ENCODE measurements at places on chromosomes 13 and 19. TPM values are rescaled to one million over a fixed set of nuclear protein-coding genes. Genes with fewer than 3 reads are reported as not detected.

Gene ZSCAN22
- total RNA-seq: 2.5 TPM

DNA sequence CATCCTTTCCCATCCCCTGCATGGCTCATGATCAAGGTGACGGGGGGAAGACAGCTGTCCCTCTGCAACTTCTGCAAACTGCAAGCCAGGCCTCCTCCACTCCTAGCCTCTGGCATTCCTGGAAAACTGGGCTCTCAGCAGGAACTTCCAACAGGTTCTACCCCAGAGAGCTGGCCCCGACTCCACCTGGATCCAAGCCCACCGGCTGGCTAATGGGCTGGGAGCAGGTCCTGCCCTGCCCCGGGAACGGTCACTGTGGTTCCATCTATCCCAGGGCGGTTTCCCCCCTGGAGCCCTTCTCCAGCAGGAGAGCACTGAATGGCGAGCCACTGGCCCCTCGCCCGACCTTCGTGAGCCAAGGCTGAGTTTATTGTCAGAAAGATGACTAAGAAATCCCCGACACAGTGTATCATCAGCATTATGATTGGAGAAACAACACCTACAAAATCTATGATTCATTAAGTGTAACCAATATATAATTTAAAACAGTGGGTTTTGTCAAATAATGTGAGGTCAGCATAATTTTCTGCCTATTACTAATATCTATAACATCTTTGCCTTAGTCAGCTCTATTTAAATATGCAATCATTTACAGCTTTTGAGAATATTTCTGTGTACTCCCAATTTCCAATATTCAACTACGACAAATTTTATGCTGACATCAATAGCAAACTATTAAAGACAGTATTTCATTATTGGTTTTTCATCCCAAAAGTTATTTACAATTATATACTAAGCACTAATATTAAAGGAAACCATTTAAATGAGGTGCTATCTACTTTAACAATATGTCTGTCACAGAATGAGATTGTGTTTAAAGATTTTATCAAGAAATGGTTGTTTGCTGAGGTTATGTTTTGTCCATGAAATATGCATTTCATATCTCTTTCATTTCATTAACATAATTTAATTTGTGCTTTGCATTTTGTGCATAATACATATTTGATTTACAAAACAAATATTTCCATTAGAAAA is 133.0 kb downstream of the URI1 start:
- no peak overlapping the region for H3K4me3 ChIP-seq
- peaks cover 19% of the 10 kb centered on the region for H3K4me1 ChIP-seq
- DNase-seq: peak; percentile 63
- H3K36me3 ChIP-seq: no peaks in the 10 kb centered on the region

- no peaks in the 10 kb centered on the region for H3K4me1 ChIP-seq
- DNase-seq: no peak
- H3K36me3 ChIP-seq: no peaks in the 10 kb centered on the region
- H3K4me3 ChIP-seq: no peak overlapping the region
- no peaks in the 10 kb centered on the region for H3K27me3 ChIP-seq
Observed at GRCh38 chr19:51194527-51195315, 30.2 kb upstream of the CD33 start.

DNA sequence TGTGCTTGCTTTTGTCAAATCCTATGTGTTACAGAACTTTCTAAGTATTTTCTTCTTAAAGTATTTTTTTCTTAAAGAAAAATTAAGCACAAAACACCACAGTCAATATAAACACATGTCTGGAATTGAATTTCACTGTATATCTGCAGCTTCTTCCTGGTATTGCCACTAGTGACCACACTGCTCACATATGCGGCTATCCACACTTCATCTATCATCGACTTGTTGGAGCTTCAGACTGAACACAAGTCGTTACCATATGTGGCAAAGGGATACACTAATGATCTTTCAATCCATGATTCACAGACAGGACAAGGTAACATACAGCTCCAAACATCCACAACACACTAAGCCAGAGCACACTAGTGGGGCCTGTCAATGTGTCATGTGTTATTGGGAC is 498.4 kb upstream of the ARGLU1 start:
- no peak overlapping the region for H3K27ac ChIP-seq
- H3K36me3 ChIP-seq: no peaks in the 10 kb centered on the region
- H3K4me3 ChIP-seq: no peak overlapping the region
- no peak for DNase-seq
- H3K4me1 ChIP-seq: no peaks in the 10 kb centered on the region
- H3K27me3 ChIP-seq: no peaks in the 10 kb centered on the region

DNA sequence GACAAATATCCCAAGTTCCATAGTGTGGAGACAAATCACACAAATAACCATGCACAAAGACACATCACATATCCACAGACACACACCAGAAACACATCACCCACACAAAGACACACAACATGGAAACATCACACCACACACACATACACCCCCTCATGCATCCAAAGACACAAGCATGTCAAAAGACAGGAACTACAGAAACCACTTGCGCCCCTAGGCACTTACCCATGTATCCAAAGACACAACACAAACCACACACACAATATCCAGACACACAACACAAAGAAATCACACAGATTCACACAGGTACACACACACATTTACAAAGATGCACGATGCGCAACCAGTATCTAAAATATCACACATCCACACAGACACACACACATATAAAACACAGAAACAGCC is 901 bp downstream of the DPF1 start:
- DNase-seq: no peak
- H3K36me3 ChIP-seq: no peaks in the 10 kb centered on the region
- peaks cover 12% of the 10 kb centered on the region for H3K4me1 ChIP-seq
- H3K4me3 ChIP-seq: no peak overlapping the region

DNA sequence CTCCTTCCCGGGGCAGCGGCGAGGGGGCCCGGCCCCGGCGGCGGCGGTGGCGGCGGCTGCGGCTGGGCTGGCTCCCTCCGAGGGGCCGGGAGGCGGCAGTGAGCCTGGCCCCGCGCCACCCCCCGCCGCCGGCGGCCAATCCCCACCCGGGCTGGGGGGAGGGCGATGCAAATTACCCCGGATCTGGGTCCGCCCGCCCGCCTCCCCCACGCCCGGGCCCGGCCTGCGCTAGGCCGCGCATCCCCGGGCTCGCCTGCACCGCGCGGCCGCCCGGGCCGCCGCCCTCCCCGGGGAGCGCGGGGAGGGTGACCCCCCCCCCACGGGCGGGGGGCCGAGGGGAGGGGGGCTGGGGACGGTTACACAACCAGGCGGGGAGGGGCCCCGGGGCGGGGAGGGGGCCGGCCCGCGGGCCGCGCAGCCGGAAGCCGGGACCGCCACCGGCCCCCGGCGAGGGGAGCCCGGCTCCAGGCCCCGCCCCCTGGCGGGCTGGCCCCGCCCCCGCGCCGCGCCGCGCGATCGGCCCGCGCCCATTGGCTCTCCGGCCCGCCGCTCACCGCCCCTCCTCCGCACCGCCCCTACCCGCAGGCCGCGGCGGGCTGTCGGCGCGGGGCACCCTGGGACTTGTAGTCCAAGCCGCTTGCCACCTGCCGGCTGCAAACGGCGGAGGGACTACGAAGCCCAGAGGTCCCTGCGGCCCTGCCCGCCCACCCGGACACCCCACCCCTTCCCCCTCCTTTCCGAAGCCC is 1.1 kb downstream of the ZBTB7A start:
- peak overlapping the region; percentile 100 for H3K27ac ChIP-seq
- H3K36me3 ChIP-seq: no peaks in the 10 kb centered on the region
- DNase-seq: peak; percentile 99
- peak overlapping the region; percentile 89 for H3K4me3 ChIP-seq
- no peaks in the 10 kb centered on the region for H3K27me3 ChIP-seq

GRCh38 chr13:60118696-60119400 is 44.9 kb downstream of the DIAPH3 start:
- H3K4me1 ChIP-seq: no peaks in the 10 kb centered on the region
- DNase-seq: no peak
- H3K36me3 ChIP-seq: no peaks in the 10 kb centered on the region
- no peak overlapping the region for H3K27ac ChIP-seq

Gene LRG1
- 0.49 TPM for total RNA-seq

DNA sequence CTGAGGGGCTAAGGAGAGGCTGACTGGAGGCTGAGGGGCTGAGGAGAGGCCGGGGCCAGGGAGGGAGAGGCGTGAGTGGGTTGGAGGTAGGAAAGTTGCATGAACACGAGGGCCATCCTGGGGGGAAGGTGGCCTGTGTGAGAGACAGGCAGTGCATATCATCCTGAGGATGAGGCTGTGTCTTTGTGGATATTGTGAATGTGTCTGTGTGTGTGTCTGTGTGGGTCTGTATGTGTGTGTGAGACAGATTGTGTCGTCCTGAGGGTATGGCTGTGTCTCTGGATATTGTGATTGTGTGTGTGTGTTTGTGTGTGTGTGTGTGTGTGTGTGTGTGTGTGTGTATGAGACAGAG is 422 bp downstream of the ZNF71 start:
- peaks cover 11% of the 10 kb centered on the region for H3K4me1 ChIP-seq
- H3K27ac ChIP-seq: peak overlapping the region; percentile 80
- no peak for DNase-seq
- peaks cover 5% of the 10 kb centered on the region for H3K36me3 ChIP-seq
- H3K27me3 ChIP-seq: no peaks in the 10 kb centered on the region
- peak overlapping the region; percentile 84 for H3K4me3 ChIP-seq

Gene OPA3
- 5.4 TPM for total RNA-seq

GRCh38 chr13:49300276-49300675 is 52.6 kb downstream of the CDADC1 start:
- peak overlapping the region; percentile 16 for H3K27ac ChIP-seq
- H3K27me3 ChIP-seq: no peaks in the 10 kb centered on the region
- no peak for DNase-seq

Gene ZNF69
- 13.8 TPM for total RNA-seq

Gene LYL1
- total RNA-seq: 17.8 TPM

DNA sequence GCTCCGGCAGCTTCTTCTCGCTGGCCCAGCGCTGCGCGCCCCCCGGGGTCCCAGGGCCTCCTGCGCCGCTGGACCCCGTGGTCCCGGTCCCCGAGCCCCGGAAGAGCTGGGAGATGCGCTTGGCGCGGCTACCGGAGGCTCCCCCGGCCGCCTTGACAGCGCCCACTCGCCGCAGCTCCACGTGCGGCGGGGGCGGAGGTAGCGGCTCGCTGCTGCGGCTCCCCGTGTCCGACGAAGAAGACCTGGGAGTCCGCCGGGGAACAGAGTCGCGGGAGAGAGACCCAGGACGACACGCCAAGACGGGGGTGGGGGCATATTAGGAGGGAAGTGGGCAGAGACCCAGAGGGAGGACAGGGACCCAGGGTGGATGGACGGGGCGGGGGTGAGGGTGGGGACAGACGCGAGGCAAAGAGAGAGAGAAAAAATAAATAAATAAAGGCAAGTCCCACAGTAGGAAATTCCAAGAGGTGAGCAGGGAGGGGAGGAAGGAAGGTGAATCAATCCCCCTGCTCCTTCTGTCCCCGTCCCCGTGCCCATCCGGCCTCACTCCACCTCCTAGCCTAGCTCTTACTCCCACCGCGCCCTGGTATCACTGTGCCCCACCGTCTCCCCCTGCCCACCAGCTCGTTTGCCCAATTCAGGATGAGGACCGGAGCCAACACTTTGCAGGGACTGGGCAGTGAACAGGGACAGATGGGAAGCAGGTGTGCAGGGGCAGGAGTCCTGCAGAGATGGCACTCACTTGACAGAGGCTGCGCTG is 826 bp downstream of the RASIP1 start:
- no peaks in the 10 kb centered on the region for H3K36me3 ChIP-seq
- DNase-seq: no peak

Measured in sigmoid colon (tissue), 7 donors.